ENCODE measurements at places on chromosomes 1 and 21.

DNA sequence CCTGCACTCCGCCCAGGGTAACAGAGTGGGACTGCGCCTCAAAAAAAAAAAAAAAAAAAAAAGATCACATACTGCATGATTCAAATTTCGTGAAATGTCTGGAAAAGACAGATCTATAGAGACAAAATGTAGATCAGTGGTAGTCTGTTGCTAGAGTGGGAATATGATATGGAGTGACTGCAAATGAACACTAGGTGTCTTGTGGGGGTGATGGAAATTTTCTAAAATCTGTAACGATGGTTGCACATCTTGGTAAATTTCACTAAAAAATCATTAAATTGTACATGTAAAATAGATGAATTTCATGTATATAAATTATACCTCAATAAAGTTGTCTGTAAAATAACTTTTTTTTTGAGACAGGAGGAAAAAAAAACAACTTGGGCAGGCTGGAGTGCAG, 5.5 kb downstream of the AIDA start:
- no peak for DNase-seq

GRCh38 chr1:2582391-2582790, 4.2 kb upstream of the PRXL2B start:
- DNase-seq = peak; percentile 80

- DNase-seq = no peak
These were observed 11.9 kb downstream of the XPR1 start for GRCh38 chr1:180643693-180644092.

DNA sequence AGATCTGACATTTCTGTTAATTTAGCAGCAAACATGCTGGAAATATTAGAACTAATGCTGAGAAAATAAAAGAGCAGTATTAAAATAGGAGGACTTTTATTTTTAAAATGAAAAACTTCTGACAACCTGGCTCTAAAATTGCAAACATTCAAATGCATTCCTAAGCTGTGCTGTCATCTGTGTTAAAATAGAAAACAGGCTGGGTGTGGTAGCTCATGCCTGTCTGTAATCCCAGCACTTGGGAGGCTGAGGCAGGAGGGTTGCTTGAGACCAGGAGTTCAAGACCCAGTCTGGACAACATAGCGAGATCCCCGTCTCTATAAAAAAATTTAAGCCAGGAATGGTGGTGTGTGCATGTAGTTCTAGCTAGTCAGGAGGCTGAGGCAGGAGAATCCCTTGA, 44.6 kb downstream of the MIGA1 start:
- no peak for DNase-seq

- DNase-seq = no peak
These were observed 22.7 kb downstream of the NAV1 start for GRCh38 chr1:201561601-201562000.

- DNase-seq = peak; percentile 92
These were observed 19.4 kb downstream of the PDE4B start for GRCh38 chr1:65812065-65812464.

GRCh38 chr1:61851849-61852669, 109.8 kb downstream of the PATJ start:
- peak; percentile 78 for DNase-seq

DNA sequence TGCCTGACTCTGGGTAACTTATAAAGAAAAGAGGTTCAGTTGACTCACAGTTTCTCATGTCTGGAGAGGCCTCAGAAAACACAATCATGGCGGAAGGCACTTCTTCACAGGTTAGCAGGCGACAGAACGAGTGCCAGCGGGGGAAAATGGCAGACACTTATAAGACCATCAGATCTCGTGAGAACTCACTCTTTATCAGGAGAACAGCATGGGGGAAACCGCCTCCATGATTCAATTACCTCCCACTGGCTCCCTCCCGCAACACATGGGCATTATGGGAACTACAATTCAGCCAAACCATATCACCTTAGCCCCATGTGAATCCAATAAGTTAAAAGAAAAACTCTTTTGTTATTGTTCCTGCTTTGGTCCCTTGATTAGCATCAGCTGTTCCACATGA, 725.2 kb downstream of the LRRIQ3 start:
- no peak for DNase-seq

GRCh38 chr21:39610703-39611102, 2.0 kb upstream of the B3GALT5 start:
- DNase-seq = no peak

- DNase-seq = peak; percentile 58
These were observed 40.4 kb downstream of the CASZ1 start for GRCh38 chr1:10755970-10756521.

DNA sequence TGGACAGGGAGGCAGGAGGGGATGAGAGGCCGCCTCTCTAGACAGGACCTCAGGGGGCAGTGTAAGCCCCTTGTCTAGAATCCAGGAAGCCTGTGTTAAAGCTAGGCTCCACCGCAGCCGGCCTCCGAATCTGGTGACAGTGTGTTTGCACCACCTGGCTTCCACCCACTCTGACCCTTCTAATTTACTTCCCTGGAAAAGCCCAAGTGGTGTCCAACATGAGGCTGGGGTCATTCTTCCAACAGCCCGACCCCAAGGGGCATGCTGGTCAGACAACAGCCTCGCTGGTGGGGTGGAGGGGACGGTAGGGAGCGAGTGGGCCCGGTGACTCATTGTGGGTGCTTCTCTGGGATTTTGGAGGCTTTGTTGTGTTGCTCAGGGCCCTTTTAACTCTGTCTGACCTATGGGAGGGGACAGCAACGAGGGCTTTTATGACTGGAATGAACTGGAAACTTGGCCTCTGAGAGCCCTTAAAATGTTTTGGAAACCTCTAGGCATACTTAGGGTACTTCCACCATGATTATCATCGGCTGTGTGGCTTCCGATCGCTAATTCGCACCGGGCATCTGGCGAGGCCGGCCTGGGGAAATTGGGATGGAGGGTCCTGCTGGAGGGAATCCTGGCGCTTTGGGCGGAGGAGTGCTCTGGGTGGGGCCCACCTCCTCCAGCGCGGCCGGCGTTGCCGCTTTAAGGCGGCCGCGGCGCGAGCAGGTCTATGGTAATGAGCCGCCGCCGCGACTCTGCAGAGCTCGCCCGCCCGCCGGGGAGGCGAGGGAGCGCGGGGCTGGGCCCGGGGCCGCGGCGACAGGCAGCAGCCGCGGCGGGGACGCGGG, at the start of gene CELSR2:
Gene CELSR2, plus strand, starts transcription at position 743 of the 833 bp plus-strand sequence. CDS start 541 bp downstream, outside the sequence.
- DNase-seq = peak; percentile 56

DNA sequence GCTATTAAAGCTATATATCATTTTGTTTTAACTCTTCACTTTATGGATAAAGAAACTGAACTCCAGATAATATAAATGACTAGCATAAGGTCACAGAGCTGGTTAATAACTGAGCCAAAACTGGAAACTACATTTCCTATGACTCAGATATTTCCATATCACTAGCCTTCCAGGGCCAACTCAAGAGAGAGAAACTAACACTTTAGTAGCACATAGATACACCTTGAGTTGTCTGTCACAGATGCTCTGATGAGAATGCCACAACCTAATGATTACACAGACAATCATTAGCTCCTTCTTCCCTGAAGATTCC, 40.7 kb downstream of the NME7 start:
- DNase-seq = no peak

- no peak for DNase-seq
These were observed 129.1 kb upstream of the HOOK1 start for GRCh38 chr1:59685666-59686065.

DNA sequence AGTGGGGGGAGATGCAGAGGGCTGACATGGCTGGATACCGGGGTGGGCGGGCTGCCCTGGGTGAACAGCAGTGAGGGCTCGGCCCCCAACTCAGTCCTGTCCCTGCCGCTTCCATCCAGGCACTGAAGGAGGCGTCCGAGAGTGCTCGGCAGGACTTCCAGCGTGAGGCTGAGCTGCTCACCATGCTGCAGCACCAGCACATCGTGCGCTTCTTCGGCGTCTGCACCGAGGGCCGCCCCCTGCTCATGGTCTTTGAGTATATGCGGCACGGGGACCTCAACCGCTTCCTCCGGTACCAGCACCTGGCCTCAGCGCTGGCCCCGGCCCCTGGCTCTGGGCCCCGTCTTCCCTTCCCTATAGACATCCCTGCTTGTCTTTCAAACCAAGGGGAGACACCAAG, 15.6 kb downstream of the NTRK1 start:
- no peak for DNase-seq
